ENCODE measurements at places on chromosomes 13 and 19. TPM values are rescaled to one million over a fixed set of nuclear protein-coding genes. Genes with fewer than 3 reads are reported as not detected.

- no peak for DNase-seq
Measured at GRCh38 chr13:101626925-101627555, 174.6 kb downstream of the ITGBL1 start.

DNA sequence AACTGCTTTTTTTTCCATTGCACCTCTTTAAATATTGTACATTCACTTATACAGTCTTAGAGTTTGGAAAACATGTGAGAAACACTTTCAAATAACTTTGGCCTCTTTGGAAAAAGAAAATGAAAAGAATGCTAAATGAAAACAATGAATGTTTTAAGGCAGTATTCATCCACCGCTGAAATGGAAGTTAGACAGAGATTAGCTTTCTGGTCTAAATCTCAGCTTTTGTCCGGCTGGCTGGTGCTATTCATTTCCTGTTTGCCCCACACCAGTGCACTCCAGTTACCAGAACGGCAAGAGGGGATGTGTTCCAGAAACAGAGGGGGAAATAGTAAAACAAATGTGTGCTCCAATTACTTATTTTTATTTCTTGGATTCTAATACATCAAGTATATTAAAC is 1201.3 kb downstream of the EFNB2 start:
- DNase-seq = no peak

- no peak for DNase-seq
Measured at GRCh38 chr19:23098286-23098685, 18.5 kb upstream of the ZNF730 start.

DNA sequence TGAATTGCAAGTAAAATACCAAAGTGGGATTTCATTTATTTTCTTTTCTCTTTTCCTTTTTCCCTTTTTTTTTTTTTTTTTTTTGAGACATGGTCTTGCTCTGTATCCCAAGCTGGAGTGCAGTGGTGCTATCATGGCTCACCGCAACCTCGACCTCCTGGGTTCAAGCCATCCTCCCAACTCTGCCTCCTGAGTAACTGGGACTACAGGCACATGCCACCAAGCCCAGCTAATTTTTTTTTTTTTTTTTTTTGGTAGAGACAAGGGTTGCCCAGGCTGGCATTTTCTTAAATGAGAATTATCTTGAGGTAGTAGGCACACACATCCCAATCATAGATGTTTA is 68.5 kb upstream of the GPR183 start:
- no peak for DNase-seq

DNA sequence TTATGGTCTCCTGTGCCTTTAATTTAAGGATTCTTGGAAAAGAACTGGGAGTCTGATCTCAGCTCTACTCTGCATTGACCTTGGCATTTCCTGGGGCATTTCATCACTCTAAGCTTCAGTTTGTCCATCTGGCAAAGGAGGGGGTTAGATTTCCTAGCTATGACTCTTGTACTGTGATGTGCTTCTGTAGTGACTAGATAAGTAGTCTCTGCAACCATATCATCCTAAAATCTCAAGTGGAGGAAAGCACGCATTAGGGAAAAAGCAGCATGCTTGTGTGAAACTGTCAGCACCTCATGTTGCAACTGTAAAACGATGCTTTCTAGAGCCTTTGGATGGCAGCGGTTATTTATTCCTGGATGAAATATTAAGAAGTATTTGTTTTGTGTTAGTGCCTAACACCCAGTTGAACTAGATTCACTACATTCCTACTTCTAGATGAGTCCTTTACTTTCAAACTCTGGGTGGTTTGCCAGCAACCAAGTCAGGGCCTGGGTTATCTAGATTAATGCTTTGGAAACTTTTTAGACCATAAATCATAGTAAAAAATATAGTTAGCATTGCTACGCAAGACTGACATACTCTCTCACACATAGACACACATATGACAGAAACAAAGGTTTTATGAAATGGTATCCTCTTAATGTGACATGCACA is 6.8 kb downstream of the WDFY2 start:
- DNase-seq = no peak

GRCh38 chr19:30719189-30719998 is 347.2 kb downstream of the ZNF536 start:
- DNase-seq = peak; percentile 16

GRCh38 chr13:110269509-110270185 is 37.3 kb downstream of the COL4A1 start:
- no peak for DNase-seq

DNA sequence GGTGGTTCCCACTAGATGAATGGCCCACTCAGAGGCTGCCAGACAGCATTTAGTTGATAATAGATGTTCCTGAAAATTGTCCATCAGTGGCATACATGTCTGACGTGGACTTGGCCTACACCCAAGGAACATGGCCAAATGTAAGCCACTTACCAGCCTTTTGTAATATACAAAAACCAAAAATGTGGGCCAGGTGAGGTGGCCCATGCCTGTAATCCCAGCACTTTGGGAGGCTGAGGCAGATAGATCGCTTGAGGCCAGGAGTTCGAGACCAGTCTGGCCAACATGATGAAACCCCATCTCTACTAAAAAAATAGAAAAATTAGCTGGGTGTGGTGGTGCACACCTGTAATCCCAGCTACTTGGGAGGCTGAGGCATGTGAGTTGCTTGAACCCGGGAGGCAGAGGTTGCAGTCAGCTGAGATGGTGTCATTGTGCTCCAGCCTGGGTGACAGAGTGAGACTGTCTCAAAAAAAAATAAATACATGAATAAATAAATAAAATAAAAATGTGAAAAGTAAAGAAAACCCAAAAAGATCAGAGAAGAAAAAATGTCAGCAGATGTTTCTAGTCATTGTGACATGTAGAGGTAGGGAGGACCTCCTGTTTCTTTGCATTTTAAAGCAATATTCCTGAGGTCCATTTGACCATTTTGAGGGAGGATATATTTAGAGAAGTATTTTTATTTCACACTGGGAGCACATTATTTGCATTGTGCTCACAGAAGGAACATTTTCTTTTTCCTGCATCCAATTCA is 7.1 kb upstream of the WTIP start:
- DNase-seq = no peak

- no peak for DNase-seq
Measured at GRCh38 chr19:6101991-6102390, 8.3 kb downstream of the RFX2 start.

CD22 gene
- polyA plus RNA-seq = 2.2 TPM

NCAN gene
- 0.39 TPM for polyA plus RNA-seq

ZNF557 gene
- polyA plus RNA-seq = 6.0 TPM

SIGLEC5 gene
- polyA plus RNA-seq = 0.18 TPM

ELSPBP1 gene
- 0.07 TPM for polyA plus RNA-seq

Data from large intestine (tissue), 12 donors.